ENCODE measurements at places on chromosomes 5 and 9.
A peak's percentile ranks its signal among the peaks of the same experiment; 100 is the strongest.

- no peak for DNase-seq
Observed at GRCh38 chr5:88144219-88145001, 124.2 kb downstream of the TMEM161B start.

DNA sequence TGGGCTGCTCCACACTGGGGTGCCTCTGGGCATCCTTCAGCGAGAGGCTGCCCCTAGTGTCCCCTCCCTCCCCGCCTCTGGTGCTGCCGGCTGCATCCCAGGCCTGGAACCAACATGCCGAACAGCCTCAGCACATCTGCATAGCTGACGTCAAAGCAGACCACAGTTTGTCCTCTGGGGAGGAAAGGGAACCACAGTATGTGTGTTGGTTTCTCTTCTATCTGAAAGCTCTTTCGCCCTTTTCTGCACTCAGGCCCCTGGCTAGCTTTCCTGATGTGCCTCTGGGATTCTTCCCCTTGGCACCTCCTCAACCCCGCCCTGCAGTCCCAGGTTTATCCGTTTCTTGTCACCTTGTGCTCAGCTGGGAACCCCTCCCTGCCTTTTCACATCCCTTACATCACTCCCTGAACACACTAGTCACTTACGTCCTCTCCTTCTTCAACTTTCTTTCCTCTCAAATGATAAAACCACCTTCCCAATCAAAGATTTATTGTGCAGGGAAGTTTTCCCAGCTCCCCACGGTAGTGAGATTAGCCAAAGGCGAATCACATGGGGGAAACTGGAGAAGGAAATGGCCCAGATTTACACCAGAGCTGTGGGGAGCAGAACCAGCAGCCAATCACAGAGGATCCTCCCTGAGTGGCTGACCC is 35.5 kb upstream of the B4GALT1 start:
- no peak for DNase-seq

- peak; percentile 59 for DNase-seq
Observed at GRCh38 chr5:171207256-171207847, 101.7 kb upstream of the TLX3 start.

DNA sequence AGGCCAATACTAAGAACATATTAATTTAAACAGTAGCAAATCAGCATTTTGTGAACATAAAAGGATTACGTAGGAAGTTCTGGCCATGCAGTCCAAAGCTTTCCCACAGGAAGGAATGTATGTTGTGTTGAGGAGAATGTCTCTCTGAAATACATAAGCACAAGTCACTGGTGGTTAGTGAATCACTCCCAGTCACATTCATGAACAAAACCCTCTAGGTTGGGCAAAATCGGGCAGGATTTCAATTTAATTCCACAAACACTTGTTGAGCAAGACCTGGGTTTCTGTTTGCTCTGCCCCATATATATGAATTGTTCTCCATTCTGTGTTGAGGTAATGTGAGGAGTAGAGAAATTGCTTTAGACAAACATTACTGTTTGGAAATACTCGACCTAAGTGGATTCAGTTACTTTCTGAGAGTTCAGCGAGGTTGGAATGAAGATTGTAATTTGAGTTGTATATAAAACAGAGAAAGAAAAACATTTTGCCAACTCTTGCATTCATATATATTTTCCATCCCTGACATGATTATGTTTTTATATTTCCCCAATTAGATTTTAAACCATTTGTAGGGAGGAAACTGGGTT is 127.6 kb upstream of the RPS23 start:
- peak; percentile 45 for DNase-seq

DNA sequence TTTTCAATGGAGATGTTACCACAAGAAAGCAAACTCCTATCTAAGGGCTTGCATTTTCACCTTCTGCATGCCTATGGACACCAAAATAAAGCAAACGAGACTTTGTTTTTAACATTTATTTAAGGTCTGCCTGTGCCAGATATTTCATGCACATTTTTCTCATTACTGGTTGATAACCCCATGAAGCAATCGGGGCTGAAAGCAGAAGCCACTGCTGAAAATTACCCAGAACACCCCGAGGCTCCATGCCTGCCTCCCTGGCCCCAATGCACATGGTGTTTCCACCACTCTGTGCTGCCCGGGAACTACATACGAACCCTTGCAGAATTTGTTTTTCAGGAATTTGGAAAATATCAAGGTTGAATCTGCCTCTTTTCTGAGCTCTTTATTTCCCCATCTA is 240.1 kb downstream of the NR2F1-AS1 start:
- DNase-seq = no peak

DNA sequence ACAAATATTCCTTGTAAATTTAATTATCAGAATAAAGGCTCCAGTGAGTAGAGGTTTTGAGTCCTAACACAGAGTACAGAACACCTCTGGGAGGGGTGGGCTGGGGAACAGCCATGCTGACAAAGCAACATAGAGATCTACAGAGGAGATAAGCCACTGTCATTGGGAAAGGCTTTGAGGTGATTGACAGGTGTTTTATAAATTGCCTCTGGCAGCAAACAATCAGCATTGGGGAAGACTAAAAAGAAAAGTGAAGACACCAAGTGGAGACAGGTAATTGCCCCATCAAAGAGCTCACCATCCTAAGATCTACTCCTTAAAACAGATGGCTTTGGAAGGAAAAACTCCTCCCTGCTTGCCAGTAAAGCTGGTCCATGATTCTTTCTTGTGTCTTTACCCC is 189.7 kb upstream of the TLE4 start:
- no peak for DNase-seq

DNA sequence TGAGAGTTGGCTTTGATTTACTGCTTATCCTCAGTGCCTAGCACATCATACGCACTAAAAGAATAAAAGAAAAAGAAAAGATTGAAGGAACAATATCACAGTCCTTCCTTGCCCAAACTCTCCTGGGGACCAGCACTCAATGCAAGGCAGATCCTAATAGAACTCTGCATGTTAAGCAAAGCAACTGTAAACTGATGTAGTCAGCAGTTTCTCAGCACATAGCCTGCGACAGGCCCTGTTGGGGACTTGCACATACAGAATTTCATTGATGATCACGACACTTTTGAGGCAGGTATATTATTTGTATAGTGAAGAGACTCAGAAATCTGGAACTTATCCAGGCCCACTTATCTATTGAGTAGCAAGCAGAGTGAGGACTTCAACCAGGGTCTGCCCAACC is 15.4 kb downstream of the NIPAL4 start:
- DNase-seq = no peak

- no peak for DNase-seq
Observed at GRCh38 chr9:105633411-105633810, 28.8 kb upstream of the TAL2 start.

- no peak for DNase-seq
Observed at GRCh38 chr5:55584398-55585205, 49.8 kb upstream of the PLPP1 start.

- DNase-seq = no peak
Observed at GRCh38 chr5:2011481-2012411, 129.0 kb upstream of the IRX4 start.

- no peak for DNase-seq
Observed at GRCh38 chr5:64744914-64745313, 23.6 kb downstream of the SREK1IP1 start.

DNA sequence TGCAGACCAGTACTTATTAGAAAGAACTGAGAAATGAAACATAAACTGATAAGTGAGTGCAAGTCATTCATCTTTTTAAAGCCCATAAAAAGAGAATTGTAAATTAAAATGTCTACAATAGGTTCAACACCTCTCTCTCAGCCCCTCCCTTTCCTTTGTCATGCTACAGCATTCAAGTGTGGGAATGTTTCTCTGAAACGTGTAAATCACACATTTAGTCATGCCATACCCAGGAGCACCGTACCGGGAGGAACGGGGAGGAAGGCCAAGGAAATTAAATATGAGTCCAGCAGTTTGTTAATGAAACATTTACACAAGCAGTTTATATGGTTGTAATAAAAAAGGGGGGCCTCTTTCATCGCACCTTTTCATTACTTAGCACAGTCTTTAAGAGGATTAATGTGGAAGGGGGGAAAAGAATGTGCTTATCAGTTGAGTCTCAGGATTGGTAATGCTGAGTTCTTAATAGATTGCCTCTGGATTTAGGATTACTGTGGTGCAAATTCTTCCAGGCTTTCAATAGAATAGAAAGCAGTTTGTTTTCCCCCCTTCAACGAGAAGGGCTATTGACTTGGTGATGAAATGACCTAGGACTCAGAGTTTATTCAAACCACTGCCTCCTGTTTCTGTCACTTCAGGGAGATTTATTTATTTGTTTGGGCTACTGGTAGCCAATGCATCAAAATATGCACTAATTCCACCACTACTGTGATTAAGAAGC is 176.0 kb upstream of the ZNF608 start:
- no peak for DNase-seq

DNA sequence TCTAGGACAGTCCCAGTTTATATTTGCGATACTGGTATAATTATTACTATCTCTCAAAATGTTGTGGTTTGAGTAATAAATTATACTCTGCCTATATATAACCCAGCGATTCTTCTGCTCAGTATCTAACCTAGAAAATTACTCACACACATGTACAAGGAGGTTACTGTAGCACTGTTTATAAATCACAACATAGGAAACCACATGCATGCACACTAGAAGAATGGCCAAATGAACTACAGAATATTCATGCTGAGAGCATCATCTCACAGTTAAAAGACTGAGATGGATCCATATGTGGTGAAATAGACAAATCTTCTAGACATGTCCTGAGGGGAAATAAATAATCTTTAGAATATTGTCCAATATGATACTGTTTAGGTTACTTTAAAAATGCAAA is 62.1 kb downstream of the INSYN2B start:
- DNase-seq = no peak

GRCh38 chr5:126984632-126985031 is 45.7 kb downstream of the MARCHF3 start:
- no peak for DNase-seq

DNA sequence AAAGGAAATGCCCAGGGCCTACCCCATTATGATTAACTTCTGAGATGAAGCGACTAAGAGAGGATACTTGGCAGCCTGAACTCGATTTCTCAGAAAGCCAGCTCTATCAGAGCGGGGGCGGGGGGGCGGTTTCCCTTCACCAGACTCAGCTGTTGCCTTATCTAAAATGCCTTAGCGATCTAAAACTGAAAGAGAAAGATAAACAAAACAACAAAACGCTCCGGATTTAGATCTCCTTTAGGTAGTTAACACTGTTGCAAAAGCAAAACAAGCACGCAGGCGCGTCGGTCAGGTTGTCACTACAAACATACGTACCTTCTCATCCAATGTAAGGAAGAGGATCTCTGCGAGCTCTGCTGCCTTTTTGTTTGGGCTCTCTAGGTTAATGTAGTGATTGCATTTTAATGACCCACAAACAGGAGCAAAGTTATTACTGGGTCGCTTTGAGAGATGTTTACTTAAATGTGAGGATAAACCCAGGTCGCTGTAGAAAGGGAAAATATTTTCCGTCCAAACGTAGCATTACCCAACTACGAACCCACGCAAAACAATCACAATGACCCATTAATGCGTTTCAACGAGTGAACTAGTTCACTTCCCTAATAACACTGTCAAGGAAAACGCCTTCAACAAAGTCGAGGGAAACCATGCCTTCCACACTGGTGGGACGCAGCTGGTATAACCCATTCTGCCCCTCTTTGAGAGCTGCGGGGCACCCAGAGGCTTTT is 982 bp downstream of the EPB41L4A start:
- peak; percentile 40 for DNase-seq

DNA sequence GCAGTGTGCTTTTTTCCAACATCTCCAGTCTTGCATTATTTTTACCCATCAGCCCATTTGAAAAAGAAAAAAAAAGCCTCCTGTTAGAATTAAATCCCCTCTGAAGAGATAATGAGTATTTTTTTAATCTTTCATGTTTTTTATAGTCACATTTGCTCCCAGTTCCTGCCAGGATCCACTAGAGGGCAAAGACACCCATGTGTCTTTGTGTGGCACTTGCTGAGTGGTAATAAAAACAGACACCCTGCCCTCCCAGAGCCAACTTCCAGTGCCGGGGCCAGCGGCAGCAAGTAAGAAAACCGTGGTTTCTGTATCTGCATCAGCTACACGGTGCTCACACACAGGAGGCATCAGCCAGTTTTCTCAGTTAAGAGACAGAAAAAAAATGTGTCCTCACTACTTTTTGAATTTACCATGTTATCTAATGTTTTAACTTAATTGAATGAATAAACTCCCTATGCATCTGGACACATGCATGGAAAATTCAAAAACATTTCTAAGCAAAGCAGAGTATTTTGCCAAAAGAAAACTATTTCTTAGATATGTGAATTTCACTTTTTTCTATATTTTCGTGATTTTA is 70.2 kb upstream of the PLEKHG4B start:
- peak; percentile 57 for DNase-seq

GRCh38 chr9:20621471-20622329 is 599 bp downstream of the MLLT3 start:
- no peak for DNase-seq

GRCh38 chr9:136729144-136729543 is 13.6 kb downstream of the LCN10 start:
- DNase-seq = no peak

- DNase-seq = peak; percentile 88
Observed at GRCh38 chr9:90433398-90433941, 209.2 kb downstream of the DIRAS2 start.

DNA sequence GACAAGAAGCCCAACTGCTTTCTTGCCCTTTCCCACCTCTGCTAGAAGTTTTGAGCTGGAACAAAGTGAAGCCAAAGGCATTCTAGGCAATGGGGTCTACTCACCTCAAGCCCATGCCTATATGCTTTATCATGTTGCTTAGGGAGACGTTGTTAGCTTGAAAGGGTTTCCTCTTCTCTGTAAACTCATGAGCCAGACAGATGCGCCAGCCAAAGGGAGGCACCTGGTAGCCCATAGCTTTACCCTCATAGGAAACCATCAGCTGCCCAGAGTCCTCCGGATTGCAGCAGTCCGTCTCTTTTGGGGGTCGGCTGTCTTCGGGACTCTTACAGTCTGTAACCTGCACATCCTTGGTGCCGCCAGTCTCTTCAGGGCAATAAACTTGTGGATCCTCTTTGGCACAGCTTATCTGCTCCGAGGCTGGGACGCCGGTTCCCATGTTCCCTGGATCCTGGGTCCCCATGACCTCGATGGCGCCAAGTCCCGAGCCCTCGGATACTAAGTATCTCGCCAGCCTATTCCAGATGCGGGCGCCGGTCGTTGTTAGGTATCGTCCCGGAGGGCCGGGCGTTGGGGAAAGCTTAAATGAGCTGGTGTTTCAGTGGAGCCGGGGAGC is 678 bp downstream of the GBA2 start:
- no peak for DNase-seq

DNA sequence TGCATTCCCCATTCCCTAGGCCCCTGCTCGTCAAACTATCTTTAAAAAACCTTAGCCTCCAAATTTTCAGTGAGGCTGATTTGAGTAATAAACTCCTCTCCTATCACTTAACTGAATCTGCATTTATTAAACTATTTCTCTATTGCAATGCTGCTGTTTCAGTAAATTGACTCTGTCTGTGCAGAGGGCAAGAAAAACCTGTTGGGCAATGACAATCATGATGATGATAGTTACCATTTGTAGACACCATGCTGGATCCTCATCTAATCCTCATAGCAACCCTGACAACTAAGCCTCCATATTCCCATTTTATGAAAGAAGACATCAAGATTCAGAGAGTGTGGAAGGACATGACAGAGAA is 212.9 kb downstream of the TRIM32 start:
- DNase-seq = no peak
